Vagina (tissue), 2 donors: ENCODE measurements at places on chromosomes 2 and 18. TPM values are rescaled to one million over a fixed set of nuclear protein-coding genes. Genes with fewer than 3 reads are reported as not detected.

DNA sequence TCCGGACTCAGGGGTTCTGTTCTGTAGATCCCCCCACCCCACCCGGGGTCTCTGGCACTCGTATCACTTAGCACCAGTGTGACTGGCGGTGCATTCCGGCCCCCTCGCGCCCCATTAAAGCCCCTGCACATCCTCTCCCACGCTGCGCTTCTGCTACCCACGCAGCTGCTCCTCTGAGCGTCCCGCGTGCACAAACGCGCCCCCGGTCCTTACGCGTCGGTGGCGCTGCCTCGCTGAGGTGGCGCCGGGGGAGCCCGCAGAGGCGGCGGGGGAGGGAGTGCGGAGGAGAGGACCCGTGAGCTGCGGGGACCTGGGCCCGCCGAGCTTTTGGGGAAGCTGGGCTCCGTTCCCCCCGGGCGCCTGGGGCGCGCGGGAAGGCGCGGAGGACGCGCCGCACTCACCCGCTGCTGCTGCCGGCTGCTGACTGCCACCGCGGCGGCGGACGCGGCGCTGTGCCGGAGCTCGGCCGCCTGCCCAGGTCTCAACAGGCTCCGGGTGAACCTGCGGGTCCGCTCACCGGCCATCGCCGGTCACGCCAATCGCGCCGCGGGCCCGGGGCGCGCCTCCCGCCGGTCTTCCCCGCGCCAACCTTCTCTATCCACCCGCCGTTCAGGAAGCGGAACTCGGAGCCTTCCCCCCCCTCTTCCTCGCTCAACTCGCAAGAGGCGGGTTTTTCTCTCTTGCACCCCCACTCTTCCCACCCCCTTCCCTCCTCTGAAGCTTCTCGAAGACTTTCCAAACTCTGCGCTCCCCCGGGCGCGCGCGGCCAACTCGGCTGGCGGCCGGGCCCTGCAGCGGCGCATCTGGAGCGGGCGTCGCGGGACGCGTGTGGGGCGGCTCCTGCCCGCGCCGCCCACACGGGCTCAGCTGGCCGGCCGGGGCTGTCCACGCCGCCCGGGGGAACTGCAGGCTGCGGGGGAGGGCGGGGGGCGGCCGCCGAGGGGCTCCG, at the start of gene DOCK10:
Gene DOCK10, minus strand, starts transcription at position 618 of the 949 bp plus-strand sequence. Its CDS starts 94 bp downstream, at position 524.
- H3K36me3 ChIP-seq, result no peaks in the 10 kb centered on the region
- no peak for DNase-seq
- peaks cover 38% of the 10 kb centered on the region for H3K4me1 ChIP-seq
- H3K27me3 ChIP-seq, result no peaks in the 10 kb centered on the region
- H3K4me3 ChIP-seq, result peak within 1 kb of the TSS; percentile 75
- peak within 1 kb of the TSS; percentile 78 for H3K27ac ChIP-seq

Gene L3MBTL4
- 9.6 TPM for total RNA-seq

DNA sequence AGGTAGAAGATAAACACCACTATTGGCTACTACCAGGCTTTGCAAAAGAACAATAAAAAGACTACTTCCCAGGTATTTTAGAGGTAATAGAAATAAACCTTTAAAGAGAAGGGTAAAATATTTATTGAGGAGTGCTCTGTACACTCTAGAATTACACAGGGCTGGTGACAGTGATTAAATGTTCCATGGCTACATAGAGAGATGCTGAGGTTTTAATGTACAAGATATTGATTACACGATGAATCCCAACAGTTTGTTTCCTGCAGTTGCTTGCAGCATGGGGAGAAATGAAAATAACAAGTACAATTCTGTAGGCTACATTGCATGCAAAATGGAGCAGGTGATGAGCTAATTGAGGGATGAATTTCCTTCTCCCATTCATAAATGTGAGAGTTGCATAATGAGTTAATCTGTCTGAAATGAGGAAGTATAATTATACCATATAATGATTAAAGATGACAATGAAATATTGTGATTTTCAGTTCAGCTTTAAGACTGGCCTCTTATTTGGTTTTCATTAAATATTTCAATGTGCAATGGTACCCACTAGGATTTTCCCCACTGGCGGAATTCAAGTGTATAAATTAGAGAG, 266.1 kb downstream of the SOCS6 start:
- no peak overlapping the region for H3K4me3 ChIP-seq
- no peaks in the 10 kb centered on the region for H3K27me3 ChIP-seq

Gene MRPS5
- total RNA-seq, result 55.0 TPM

Gene PLEKHB2
- 46.7 TPM for total RNA-seq

Gene KLHL30
- total RNA-seq, result 0.25 TPM

Gene CPO
- total RNA-seq, result not detected

Gene CNGA3
- total RNA-seq, result not detected

DNA sequence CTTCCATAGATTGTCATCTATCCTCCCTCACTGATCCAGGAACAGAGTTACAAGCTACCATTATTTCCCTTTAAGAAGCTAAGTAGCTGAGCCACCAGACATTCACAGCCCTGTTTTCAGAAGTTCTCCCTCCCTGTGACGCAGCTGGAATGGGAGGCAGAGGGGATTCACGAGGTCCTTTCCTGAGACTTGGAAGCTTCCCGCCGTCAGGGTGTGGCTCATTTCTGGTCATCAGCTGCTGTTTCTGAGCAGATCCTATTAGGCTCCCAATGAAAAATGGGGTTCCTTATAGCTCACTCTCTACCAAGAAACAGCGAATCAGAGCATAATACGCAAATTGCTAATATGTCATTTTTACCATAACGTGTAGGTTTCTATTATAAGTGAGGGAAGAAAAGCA, 559.3 kb upstream of the ID2 start:
- H3K4me1 ChIP-seq, result peaks cover 47% of the 10 kb centered on the region
- H3K27ac ChIP-seq, result peak overlapping the region; percentile 13
- no peak overlapping the region for H3K4me3 ChIP-seq
- no peak for DNase-seq
- H3K36me3 ChIP-seq, result no peaks in the 10 kb centered on the region
- H3K27me3 ChIP-seq, result no peaks in the 10 kb centered on the region

- H3K27ac ChIP-seq, result no peak overlapping the region
- no peak for DNase-seq
- no peaks in the 10 kb centered on the region for H3K36me3 ChIP-seq
- H3K4me3 ChIP-seq, result no peak overlapping the region
- no peaks in the 10 kb centered on the region for H3K4me1 ChIP-seq
Observed at GRCh38 chr2:220833446-220833845, 738.7 kb downstream of the EPHA4 start.

GRCh38 chr18:80227472-80227871, 19.8 kb downstream of the PARD6G start:
- no peaks in the 10 kb centered on the region for H3K36me3 ChIP-seq
- H3K27ac ChIP-seq, result no peak overlapping the region
- DNase-seq, result no peak
- H3K27me3 ChIP-seq, result no peaks in the 10 kb centered on the region
- no peak overlapping the region for H3K4me3 ChIP-seq
- H3K4me1 ChIP-seq, result peaks cover 22% of the 10 kb centered on the region

- no peak overlapping the region for H3K27ac ChIP-seq
- H3K4me1 ChIP-seq, result peaks cover 6% of the 10 kb centered on the region
- no peak overlapping the region for H3K4me3 ChIP-seq
Observed at GRCh38 chr2:216770050-216770449, 74.7 kb upstream of the IGFBP5 start.
